ENCODE measurements at places on chromosomes 16 and 17.
A peak's percentile ranks its signal among the peaks of the same experiment; 100 is the strongest.

GRCh38 chr16:74774223-74775139 is at the start of gene FA2H:
TSS of gene FA2H (minus strand) at chr16:74774820. CDS start at chr16:74774755, 65 bp downstream.
- DNase-seq: peak; percentile 92

DNA sequence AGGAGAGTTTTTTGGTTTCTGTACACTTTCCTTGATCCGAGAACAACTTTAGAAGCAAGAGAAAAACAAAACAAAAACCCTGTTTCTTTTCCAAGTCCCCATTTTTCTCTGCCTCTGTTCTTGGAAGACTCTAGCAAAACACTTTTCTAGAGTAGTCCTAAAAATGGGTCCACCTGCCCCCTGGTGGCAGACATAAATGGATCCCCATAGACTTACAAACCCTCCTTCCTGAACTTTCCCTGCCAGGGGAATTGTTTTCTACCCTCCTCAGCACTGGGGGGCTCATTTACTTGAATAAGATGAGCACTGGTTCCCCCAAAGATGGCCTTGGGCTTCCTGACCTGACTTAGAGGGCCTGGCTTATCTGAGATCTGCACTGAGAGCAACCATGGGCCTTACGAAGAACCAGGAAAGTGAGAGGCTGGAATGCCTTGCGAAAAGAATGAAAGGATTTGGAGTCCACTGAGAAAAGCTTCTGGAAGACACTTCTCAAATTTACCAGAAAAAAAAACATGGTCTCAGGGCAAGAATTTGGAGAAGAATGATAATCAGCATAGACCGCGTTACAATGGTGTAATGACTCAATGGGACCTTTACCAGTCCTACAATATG is 48.0 kb upstream of the CDYL2 start:
- DNase-seq: no peak

DNA sequence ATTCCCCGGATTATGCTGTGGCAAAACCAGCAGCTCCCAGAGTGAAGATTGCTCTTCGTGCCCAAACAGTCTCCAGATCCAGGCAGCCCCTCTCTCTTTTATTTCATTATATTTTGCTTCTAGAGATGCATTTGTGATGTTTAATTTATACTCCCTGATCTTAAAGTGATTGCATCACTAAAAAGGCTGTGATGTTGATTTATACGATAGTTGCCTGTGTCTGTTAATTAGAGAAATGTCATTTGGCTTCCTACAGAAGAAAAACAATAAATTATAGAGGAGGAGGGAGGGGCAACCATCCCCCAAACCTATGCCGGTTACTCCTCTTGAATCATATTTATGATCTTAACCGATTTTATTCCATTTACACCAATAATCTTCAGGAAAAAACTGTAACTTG is 615.3 kb downstream of the TOX3 start:
- no peak for DNase-seq

DNA sequence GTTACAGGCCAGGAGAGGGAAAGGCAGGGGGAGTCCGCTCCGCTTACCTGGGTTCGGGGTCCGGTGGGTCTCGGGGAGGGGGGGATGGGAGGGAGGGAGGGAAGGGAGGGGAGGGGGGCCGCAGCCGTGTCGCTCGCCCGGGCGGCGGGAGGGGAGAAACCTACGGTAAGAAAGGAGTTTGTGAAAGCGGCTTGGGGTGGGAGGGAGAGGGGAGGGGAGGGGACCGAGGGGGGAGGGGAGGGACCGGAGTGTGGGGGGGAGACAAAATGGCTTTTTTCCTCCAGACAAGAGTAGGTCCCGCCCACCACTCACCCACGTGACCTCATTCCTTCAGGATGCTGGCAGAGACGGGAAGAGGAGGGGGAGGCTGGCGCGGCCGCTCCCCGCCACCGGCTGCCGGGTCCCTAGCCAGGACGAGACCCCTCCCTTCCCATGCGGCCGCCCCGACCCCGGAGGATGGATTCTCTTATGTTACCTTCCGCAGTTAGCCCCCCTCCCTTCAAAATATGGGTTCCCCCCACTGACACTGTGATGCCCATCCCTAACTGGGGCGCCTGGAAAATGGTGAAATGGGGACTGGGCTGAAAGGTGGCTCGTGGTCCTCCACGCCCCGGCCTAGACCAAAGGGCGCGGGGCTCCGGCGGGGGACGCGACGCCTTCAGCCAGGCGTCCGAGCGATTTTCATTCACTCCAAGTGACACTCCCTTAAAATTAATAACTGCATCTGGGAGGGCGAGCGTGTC is at the start of gene PCGF2:
TSS of gene PCGF2 (minus strand) at position 188 of the 743 bp plus-strand sequence. CDS start 7,934 bp downstream, outside the sequence.
- DNase-seq: no peak

DNA sequence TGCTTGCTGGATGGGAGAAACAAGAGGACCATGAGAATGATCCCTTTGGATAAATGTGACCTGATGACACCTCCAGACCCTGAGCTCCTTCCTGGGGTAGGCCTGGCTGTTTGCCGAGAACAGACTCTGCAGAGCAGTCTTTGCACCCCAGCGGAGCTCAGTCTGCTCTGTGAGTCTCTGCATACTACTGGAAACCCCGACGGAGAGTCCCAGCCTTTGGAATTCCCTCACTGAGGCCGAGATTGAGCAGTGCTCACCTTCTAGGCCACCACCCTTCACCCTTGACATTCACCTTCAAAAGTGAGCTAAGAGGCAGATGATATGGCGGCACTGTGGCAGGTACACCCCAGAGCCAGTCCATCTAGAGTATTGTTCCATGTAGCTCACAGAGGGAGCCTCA is 172.2 kb upstream of the CDH13 start:
- no peak for DNase-seq

GRCh38 chr17:50198026-50198669 is 3.3 kb downstream of the COL1A1 start:
- DNase-seq: no peak

DNA sequence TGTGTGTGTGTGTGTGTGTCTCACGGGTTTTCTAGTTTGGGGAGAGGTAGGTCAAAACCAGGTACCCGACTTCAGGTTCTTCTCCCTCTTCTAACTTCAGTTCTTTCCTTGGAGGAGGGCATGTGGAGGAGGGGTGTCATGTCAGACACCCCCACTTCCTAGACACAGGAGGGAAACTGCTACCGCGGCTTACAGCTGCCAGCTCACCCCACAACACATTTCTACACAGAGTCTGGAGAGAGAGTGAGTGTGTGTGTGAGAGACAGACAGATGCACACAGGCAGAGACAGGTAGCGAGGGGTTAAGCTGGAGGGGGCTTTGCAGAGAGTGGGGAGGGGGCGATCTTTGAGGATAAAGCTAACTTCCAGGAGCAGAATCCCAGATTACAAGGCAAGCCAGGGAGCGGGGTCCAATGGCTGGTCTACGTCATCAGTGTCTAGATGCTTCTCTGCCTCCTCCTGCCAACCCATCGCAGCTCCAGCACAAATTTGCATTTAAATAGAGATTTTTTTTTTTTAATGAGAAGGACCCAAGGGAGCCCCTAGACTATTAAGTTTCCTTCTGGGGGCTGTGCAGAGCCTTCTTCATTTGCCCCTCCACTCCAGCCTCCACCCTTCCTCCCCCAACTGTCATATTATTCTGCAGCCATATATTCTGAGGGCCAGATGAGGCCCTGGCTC is 48.9 kb downstream of the MRM1 start:
- no peak for DNase-seq

DNA sequence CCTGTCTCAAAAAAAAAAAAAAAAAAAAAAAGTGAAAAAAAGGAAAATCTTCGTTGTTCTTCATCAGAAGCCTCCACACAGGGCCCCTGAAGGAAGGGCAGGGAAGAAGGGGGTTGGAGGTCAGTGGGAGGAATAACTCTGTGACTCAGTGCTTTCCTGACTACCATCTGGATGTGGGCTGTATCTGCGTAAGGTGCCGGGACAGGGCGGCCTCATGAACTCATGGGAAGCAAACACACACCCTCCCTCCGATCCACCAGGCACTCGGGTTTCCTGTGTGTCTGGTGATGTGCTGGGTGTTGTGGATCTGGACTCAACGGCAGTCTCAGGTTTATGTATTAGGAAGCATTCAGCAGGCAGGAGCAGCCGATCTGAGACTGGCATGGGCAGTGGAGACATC is 691.6 kb downstream of the WWOX start:
- DNase-seq: no peak

- no peak for DNase-seq
Measured at GRCh38 chr16:1074379-1074649, 1.8 kb downstream of the SSTR5 start.

- DNase-seq: no peak
Measured at GRCh38 chr17:34252444-34253138, 2.5 kb upstream of the CCL2 start.

- DNase-seq: no peak
Measured at GRCh38 chr16:57283214-57283958, 1.1 kb downstream of the PLLP start.

DNA sequence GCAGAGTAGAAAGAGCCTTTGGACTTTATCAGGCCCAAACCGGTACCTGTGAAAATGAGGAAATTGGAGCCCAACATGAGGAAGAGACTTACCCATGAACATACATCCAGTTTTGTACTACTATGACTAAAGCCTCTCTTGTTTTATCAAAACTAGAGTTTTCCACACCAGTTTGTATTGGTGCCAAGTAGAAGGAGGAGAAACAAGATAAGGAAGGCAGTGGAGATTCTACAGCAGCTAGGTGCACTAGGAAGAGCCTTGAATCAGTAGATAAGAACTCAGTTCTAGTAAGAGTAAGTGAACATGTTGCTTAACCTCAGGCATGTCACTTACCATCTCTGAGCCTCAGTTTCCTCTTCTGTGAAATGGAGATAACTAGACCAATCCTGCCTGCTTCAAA is 13.7 kb upstream of the TMEM132E start:
- DNase-seq: no peak

DNA sequence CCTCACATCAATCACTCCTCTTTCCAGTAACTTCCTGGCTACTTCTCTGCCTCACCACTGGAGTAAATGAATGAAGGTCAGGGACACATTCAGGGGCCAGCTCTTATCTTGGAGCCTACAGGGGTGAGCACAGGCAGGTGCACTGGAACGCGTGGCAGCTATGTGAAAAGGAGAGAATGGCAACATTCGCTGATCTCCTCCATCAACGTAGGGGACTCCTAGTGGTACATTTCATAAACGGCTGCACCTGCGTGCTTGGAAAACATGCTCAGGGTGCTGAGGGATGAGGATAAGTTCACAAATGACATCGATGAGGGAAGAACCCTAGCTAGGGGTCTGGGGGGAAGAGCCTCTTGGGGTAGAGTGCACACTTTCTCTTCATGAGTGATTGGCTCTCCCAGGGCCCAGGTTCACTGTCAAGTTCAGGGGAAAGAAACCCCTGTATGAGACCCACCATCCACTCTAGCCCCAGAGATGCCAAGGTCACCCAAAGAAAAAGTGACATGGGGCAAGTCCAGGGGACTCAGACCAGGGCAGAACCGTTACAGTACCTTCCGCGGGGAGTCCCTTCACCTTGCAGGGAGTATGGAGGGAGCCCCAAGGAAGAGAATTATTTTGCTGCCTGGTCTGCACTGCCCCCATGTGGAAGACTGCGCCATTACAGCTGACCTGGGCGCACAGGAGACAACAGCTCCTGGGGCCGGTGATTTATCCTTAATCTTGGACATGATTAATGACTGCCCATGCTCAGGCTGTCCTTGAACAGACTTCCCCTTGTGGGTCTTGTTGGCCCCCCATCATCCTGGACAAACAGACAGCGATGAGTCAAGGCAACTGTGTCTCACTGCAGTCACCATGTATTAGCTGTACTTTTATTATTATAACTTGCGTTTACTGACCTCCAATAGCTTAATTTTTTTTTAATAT is 30.1 kb downstream of the VAC14 start:
- DNase-seq: peak; percentile 58

- no peak for DNase-seq
Measured at GRCh38 chr16:53953336-53953735, 249.4 kb downstream of the FTO start.

DNA sequence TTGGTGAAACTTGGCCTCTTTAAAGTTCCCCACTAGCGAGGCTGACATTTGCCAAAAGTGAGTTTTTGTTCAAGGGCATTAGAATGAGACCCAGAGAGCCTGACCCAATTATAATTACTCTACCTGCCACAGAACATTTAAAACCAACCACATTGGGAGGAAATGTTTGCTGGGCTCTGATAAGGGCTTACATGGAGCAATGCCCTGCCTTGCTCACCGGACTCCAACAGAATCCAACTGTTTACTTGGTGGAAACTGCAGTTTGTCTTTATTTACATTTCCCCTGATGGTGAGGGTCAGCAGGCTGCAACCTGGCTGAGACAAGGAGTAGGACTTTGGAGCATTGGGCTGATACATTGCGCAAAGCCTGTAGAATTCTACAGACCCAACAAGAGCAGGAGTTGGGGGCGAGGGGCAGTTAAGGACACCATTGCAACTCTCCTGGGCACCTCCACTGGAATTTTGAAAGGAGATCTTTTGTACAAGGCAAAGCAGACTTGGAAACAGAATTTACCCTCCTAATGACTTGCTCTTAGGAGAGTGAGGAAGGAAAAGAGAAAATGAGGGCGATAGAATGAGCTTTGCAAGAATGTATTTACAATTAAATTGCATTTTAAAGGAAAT is 368.6 kb downstream of the SHISA9 start:
- no peak for DNase-seq

- DNase-seq: no peak
Measured at GRCh38 chr17:29131814-29132682, 48.1 kb downstream of the MYO18A start.

DNA sequence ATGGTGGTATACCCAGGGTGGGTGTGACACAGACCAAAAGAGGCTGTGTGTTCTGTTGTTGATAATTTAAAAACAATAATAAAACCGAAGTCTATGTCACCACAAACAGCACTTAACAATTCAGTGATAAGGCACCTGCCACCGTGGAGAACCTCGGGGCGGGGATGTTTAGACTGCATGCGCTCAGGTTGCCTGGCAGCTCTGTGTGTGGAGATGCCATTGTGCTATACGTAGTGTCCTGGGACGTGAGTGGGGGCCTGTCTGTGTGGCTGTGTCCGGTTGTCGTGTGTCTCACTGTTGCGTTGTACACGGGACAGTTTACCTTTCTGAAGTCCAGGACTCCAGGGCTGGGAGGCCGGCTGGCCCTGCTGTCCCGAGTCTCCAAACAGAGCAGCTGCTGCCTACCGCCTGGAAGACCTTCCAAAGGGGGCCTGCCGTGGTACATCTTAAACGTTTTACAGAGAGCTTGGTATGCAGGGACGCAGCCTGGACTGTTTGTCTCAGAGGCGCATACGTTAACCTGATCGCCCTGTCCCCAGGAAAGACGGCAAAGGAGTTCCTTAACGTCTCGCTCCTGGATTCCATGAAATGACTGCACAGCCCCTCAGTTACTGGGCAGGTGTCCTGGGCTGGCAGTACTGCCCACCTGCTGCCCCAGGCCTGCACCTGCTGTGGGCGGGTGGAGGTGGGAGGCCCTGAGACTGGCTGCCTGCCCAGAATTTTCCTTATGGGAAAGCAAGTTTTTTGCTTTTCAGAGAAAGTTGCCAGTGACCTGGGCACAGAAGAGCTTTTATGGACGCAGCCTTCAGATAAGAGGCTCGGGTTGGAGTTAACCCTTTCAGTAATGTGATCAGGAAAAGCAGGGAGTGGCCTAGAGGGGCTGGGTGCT is 19.0 kb downstream of the SPIRE2 start:
- no peak for DNase-seq
